ENCODE measurements at places on chromosomes 2 and 18.
A peak's percentile ranks its signal among the peaks of the same experiment; 100 is the strongest.

DNA sequence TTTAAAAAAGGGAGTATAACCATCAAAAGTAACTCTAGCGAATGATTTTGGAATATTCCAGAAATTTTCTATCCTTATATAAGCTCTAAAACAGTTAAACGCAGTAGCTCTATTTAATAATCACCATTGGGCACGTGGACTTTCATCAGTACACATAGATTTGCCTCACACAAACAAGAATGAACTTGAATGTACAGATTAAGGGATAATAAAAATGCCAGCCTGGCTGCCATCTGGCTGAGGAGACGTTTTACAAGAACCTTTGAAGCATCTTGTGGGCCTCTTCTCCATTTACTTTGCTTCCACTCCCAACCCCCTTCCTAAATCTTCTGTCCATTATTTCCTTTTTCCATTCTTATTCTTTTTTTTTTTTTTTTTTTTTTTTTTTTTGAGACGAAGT is 47.2 kb downstream of the AGAP1 start:
- no peak for DNase-seq

DNA sequence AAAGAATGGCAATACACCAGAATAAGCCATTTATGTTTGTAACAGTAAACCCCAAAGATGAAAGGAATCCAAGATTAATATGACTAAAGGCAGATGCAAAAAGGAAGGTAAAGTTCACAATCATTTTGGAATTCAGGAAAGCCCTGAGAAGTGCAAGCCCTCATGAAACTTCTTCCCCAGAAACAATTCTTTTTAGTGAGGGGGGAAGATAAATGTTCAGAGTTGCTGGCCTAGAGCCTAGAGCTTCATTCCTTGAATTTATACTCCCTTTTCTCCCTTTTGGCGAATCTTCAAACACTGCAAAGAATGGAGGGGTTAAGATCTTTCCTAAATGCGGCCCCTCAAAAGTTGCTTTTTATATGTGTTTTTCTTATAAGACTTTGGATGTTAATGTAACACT is 368.8 kb downstream of the MEIS1 start:
- no peak for DNase-seq

- DNase-seq, result no peak
Observed at GRCh38 chr18:28778706-28779105, 601.8 kb upstream of the CDH2 start.

GRCh38 chr2:232999354-232999753 is 13.7 kb downstream of the NGEF start:
- DNase-seq, result no peak

- DNase-seq, result no peak
Observed at GRCh38 chr2:98452396-98453027, 7.9 kb downstream of the INPP4A start.

- no peak for DNase-seq
Observed at GRCh38 chr2:223854741-223855140, 17.4 kb upstream of the AP1S3 start.

DNA sequence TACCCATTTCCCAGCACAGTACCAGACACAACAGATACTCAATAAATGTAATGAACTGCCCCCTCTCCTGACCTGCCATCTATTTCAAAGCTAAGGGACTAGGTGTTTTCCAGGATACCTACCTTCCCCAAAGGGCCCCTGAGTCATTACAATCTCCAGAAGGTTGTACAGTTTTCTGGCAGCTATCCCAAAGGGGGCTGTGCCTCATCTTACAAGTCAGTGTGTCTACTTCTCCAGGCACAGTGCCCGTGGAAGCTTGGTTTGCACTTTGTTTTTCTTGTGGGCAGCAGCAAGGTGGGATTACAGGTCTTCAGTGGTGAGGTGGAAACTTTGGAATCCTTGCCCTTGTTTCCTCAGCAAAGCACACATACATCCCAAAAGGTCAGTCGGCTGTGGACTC is 62.8 kb upstream of the CYP26B1 start:
- no peak for DNase-seq

DNA sequence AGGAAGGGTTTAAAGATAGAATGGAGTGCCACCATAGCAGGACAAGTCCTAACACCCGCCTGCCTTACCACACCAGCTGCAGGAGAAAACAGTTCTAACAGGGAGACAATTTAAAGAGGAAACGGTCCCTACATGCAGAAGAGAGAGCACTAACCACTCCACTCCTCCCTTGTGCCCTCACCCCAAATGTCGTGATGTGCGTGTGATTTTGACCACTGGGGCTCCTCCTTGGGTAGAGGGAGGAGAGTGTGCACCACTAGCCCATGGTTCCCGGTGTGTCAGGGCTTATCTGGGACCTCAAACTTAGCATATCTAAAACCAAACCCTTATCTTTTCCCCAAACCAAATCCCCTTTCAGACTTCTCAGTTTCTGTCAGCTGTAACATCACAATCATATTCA is 105.5 kb upstream of the CCDC68 start:
- DNase-seq, result no peak

GRCh38 chr2:208657468-208657867 is 250.9 kb downstream of the PTH2R start:
- no peak for DNase-seq

- DNase-seq, result no peak
Observed at GRCh38 chr2:235501673-235502031, 7.8 kb downstream of the AGAP1 start.

DNA sequence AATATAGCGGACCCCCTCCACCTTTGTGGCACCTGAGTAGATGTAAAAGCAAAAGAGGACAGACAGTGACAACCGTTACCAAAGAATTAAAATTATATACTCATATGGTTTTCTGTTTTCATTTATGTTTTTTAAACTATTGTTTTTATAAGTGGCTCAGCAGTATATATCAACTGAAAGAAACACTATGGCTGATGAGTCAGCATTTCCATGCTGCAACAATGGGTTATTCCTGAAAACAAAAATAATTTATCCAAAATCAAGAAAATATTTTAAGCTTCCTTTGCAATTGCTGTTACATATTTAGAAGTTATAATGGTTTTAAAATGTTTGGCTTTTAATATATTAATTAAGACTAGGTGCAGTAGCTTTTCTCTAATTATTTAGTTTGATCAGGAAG is 17.7 kb downstream of the MRPS9 start:
- no peak for DNase-seq

- DNase-seq, result no peak
Observed at GRCh38 chr2:44674473-44675284, 266.8 kb upstream of the SIX3 start.

DNA sequence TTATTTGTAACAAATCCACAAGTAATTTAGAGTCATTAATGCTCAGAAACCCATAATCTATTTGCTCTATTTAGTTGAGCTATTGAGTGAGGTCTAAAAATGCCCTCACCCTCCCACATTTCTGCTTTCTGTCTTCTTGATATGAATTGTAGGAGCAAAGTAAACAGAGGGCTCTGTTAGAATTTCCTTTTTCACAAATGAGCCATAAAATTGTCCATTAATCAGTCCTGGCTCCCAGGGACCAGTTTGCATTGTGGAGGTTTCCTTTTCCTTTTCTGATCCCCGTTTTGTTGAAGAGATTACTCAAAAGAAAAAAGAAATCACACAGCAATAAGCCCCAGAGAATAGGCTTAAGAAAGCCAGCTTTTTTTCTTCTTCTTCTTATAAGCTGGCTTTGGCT is 476.7 kb downstream of the EPHA4 start:
- DNase-seq, result no peak

DNA sequence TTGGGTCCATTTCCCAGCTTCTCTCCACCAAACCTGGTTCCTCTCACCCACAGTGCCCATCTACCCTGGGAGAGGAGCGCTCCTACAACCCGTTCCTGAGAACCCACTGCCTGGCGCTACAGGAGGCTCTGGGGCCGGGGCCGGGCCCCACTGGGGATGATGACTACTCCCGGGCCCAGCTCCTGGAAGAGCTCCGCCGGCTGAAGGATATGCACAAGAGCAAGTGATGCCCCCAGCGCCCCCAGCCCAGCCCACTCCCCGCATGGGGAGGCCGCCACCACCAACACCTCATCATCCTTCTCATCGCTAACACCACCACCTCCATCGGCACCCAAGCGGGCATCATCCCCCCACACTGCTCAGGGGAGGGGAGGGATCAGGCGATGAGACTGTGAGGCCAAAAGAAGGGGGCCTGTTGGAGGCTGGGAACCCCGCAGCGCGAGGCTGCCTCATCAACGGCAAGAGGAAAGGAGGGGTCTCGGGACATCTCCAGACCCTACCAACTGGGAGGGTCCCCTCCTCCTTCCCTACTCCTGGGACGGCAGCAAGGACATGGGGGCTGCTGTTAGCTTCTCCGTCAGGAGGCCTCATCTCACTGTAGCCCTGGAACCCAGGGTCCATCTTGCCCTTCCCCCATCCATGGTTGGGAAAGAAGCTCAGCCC is 11.8 kb upstream of the CATIP start:
- DNase-seq, result no peak

DNA sequence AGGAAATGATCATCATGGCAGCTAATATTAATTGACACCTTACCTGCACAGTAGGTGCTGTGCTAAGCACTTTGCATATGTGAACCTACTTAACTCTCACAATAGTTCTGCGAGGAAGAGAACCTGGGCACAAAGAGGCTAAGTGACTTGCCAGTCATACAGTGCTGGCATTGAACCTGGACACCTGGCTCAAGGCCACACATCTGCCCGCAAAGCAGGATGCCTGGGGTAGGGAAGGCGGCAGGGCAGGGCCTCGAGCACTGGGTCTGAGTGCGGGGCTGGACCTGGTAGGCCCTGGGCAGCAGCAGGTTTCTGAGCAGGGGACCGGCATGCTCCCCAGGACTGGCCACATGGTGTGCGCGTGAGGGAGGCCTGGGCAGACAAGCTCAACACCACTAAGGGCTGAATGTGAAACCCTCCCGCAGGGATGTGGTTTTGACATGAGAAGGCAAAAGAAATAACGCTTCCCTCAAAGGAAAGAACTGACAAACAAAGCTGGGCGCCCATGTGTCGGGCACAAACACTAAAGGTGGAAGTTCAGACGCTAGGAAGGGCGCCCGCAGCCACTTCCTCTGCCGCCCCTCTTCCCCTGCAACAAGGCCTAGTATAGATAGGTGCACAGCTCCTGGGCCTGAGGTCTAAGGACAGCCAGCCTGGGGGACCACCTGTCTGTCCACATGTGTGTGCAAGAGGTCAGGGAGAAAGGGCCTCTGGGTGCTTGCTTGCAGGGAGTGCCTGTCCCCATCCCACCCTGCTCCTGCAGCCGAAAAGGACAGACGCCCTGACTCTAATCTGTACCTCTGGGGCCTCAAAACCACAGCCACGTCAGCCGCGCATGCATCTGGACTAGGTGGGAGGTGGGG is 92.5 kb downstream of the ZFP36L2 start:
- peak; percentile 54 for DNase-seq

DNA sequence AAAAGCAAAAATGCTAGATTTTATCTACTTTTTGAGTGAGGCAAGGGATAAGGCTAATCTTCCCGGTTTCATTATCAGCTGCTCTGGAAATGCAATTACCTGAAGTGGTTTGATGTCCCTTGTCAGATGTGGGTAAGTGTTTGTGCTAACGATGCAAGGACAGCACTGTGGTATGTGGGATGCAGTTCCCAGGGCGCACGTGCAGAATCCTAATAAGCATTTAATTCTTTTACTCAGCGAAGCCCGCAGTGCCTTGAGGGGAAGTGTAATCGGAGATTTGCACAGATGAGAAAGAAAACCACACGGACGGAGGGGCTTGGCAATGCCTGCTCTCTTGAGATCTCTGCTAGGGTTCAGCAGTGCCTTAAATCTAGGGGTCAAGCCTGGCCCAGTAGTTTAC is 108.5 kb upstream of the LYPD6 start:
- DNase-seq, result no peak

DNA sequence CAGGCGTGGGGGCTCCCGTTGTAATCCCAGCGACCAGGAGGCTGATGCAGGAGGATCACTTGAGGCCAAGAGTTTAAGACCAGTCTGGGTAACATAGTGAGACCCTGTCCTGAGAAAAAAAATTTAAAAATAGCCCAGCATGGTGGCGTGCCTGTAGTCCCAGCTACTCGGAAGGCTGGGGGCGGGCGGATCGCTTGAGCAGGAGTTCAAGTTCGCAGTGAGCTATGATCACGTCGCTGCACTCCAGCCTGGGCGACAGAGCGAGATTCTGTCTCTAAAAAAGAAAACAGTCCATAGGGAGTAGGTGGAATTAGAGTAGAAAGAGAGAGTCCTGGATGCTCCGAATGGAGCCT is 325 bp upstream of the TTLL4 start:
- no peak for DNase-seq

DNA sequence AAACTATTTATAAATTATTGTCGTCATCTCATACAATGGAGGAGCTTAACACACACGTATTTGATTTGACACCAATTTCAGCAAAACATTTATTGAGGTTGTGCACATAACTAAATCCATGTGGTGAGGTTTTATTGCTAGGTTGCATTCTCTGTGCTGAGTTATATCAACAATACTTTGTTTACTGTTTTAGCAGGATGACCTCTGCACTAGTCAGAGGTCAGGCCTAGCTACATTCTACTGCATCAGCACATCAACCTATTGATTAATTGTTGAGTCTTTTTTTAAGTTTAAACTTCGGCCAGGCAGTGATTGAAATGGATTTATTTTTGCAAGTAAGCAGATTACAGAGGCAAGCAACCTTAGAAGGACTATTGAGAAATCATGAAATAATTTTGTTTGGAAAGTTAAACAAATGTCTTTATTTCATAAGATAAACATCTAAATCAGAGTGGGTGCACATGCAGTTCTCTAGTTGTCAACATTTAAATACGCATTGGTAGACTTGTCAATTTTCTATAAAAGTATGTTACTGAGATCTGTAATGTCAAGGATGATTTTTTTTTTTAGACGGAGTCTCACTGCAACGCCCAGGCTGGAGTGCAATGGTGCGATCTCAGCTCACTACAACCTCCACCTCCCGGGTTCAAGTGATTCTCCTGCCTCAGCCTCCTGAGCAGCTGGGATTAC is 75.2 kb upstream of the CD28 start:
- DNase-seq, result no peak

DNA sequence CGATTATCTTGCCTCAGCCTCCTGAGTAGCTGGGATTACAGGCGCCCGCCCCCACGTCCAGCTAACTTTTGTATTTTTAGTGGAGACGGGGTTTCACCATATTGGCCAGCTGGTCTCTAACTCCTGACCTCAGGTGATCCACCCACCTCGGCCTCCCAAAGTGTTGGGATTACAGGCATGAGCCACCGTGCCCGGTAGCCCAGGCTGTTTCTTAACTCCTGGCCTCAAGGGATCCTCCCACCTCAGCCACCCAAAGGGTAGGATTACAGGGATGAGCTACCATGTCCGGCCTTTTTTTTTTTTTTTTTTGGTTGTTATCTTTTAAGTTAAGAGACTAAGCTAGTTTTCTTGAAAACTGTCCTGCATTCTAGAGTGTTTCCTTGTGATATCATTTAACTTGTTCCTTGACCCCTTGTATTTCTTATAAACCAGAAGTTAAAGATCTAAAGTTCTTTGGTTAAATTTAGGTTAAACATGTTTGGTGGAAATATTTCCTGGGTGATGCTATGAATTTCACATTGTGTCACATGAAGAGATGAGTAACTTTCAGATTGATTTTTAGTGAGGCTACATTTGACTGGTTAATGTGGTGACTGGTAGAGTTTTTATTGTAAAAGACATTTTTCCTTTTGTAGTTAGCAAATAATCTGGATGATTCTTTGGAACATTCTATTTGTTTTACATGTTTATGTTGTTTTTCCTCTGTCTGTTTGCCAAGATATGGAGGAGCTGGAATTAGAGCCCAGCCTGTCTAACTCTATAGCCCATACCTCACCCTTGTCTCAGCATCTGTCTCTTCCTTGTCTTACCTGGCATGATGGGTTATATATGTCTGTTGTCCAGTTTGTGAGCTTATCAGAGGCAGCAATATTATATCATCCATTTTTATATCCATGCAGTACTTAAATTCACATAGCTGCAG is 5.2 kb downstream of the NCAPH start:
- DNase-seq, result no peak

GRCh38 chr2:177264209-177264692 is 276 bp downstream of the NFE2L2 start:
- DNase-seq, result no peak
